ENCODE measurements at places on chromosomes 6 and 20. TPM values are rescaled to one million over a fixed set of nuclear protein-coding genes. Genes with fewer than 3 reads are reported as not detected.
A peak's percentile ranks its signal among the peaks of the same experiment; 100 is the strongest.

- no peak for DNase-seq
These were observed 516.3 kb downstream of the COL12A1 start for GRCh38 chr6:74689601-74690000.

DNA sequence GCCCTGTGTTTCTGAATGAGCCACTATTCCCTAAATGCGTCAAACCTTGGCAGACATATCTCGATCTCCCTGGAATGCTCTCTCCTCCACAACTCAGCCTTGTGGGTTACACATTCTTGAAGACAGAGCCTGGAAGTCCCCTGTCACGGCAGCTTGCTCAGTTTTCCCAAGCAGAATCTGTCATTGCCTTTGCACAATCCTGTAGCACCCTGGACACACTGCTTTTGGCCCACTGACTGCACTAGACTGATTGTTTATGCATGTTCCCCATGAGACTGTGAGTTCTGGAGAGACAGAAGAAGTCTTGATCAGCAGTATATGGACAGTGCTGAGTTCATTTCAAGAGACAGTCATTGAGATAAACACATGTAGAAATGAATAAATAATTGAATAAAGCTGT is 406.7 kb downstream of the CD83 start:
- peak; percentile 61 for DNase-seq

GRCh38 chr6:141726248-141726647 is 406.5 kb upstream of the GJE1 start:
- DNase-seq = no peak

GRCh38 chr6:166296035-166296883 is 11.9 kb downstream of the PRR18 start:
- no peak for DNase-seq

DNA sequence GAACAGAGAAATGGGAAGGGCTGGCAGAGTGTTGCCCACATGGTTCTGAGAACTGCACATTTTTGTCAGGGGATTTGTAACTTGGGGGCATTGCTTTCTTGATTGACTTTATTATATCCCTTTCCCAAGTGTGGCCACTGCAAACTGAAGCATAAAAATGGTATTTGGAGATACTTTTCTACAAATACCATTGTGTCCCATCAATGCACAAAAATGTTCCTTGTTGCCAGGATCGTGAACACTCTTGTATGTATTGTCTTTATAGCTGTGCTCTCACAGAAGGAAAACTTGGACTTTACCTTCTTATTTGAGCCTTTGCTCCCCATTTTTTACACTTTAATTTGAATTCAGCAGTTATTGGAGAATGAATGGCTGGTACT is 57.1 kb upstream of the C20orf144 start:
- no peak for DNase-seq

EYS gene
- total RNA-seq = 0.06 TPM

TTLL9 gene
- total RNA-seq = not detected
